ENCODE measurements at places on chromosomes 2 and 18.
A peak's percentile ranks its signal among the peaks of the same experiment; 100 is the strongest.

DNA sequence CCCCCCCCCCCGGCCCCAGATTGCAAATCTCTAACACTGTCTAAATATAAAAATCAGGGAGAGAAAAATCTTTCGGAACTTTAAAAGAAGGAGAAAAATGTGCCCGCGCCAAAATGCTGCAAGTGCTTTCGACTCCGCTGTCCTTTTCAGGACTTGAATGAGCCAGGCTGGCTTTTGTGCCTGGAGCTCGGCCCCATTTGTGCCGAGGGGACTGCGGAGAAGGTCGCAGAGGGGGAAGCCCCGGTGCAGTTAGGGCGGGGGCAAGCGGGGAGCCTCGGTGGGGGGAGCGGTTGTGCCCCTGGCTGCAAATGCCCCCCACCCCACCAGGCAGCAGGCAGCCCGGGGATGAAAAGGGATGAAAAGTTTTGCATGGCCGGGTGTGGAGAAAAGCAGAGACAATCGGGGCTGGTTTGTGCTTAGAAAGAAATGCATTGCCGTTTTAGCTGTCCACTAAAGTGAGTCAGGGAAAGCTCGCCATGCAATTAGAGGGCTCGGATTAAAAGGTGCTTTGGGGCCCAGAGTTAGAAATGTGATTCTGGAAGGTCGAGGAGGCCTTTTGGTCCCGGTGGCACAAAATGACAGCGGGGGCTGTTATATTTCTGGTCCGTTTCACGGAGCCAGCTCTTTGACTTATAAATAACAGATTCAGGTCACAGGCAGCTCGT is 1.6 kb downstream of the INHBB start:
- DNase-seq, result no peak

DNA sequence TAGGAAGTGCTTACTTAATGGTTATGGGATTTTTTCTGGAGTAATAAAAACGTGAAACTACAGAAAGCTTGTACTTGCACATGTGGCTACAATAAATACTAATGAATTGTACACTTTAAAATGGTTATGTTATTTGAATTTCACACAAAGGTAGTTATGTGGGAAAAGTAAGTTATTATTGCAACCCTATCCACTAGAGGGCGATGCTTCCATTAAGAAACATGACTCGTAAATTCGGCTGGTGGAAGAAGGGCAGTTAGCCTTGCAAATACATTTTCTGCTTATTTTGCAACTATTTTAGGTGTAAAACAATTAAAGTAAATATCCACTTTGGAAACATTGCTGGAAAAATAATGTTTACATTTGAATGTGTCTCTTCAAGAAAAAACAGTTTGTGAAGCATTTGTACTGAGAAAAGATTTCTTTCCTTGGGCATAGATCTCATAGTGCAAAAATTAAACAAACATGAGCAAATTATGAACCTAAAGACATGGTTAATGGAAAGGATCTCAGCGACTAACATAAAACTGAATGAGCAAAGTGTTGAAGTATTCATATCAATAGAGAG is 68.1 kb upstream of the CSRNP3 start:
- peak; percentile 14 for DNase-seq

DNA sequence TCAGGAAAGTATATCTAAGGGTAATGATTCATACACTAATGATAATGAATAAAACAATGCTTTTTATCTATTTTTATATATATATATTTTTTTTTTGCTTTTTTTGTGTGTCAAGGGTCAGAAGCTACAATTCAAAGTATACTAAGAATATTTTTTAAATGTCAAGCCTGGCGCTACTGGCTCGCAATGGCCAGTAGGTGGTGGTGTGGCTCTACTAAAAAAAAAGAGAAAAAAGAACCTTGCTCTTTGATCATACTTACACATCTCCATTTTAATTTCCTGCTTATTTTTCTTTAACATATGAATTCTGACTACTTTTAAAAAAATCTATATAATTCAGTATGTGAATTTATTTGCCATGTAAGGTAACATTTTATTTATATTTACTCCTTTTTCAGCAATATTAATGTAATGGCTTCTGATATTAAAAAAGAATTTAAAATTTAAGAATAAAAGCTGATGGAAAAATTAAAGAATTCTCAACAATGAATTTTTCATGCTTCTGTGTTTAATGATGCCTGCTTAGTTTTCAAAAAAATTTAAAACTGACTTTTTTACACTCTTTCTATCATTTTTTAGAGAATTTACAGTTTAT is 232.9 kb downstream of the GULP1 start:
- DNase-seq, result peak; percentile 50

- DNase-seq, result no peak
Measured at GRCh38 chr2:232976176-232976575, 36.9 kb downstream of the NGEF start.

DNA sequence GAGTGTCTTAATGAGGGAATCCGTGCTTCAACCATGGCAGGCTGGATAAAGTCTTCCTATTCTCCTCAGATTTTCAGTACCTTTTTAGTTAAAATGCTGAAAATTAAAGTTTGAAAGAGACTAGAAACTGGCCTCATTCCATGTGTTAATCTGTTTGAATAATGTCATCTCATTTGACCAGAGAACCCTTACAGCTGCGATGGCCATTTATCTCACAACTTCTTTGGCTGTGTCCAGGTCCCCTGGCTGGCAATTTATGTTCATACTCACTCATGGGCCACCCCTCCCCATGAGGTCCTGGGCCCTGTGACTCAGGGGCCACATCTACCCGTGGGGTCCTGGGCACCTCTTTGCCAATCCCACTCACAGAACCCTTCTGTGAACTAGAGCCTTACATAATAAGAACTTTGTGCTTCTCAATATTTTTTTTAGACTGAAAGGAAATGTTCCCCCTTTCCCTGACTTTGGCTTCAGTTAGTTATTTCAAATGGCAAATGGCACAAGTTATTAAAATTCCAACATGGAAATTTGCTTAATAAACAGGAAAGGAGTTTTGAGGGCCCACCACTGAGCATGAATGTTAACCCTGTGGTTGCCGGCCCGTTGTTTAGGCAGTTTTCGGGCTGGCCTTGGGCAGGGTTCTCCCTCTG is 134.6 kb downstream of the UXS1 start:
- DNase-seq, result no peak

DNA sequence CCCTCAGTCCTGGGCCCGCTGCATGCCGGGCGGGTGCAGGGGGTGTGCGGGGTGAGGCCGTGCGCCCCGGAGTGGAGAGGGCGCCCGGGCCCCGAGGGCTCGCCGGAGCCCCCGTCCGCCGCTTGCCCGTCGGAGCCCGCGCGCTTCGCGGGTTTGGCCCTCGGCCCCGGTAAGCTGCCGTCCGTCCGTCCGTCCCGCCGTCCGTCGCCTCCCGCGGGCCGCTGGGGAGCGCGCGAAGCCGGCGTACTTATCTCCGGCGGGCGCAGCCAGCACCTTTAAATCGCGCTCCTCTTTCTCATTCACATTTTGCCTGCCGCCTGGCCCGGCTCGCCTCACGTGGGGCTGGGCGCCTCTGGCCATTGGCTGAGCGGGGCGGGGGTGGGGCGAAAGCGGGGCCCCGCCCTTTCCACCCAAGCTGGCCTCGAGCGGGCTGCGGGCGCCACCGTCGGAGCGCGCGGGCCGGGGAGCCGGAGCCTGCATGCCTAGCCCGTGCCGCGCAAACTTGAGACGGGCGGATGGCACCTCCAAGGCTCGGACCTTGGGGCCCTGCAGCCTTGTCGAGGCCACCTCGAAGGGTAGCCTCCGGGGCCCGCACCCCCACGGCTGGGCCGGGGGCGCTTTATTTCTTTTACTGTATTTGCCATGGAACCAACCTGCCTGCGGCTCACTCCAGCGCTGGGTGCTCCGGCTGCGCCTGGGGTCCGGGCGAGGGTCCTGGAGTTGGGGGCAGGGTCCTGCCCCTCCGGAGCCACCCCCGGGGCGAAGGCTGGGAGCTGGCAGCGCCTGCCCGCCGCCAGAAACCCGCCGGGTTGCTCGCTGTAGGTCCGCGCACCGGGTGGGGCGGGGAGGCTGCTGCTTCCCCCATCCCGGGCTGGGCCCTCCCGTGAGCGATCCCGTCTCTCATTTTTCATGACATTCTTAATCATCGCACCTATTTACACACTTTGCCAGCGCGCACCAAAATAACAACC is at the start of gene GBX2:
GBX2 (minus strand) TSS at position 277 of the 971 bp plus-strand sequence. CDS start 415 bp downstream, outside the sequence.
- DNase-seq, result peak; percentile 41

DNA sequence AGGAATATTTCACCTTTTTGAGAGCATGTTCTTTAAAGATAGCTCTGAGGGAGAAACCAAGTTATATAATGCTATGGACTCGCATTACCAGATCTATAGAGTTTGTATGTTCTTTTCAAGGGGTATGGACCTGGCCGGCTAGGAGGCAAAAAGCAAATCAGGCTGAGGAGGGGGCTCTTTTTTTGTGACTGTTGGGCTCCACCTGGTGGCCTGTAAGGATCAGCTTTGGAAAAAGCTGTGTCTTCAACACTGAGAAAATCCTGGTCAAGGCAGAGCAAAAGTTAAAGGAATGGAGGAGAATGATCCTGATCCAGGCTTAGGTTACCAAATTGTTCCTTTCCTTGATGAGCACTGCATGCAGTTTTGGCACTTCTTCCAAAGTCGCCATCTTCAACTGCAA is 180.5 kb downstream of the DIS3L2 start:
- DNase-seq, result peak; percentile 24

GRCh38 chr2:235587202-235587601 is 93.4 kb downstream of the AGAP1 start:
- no peak for DNase-seq

GRCh38 chr2:181224866-181225265 is 232.3 kb upstream of the ITGA4 start:
- no peak for DNase-seq

DNA sequence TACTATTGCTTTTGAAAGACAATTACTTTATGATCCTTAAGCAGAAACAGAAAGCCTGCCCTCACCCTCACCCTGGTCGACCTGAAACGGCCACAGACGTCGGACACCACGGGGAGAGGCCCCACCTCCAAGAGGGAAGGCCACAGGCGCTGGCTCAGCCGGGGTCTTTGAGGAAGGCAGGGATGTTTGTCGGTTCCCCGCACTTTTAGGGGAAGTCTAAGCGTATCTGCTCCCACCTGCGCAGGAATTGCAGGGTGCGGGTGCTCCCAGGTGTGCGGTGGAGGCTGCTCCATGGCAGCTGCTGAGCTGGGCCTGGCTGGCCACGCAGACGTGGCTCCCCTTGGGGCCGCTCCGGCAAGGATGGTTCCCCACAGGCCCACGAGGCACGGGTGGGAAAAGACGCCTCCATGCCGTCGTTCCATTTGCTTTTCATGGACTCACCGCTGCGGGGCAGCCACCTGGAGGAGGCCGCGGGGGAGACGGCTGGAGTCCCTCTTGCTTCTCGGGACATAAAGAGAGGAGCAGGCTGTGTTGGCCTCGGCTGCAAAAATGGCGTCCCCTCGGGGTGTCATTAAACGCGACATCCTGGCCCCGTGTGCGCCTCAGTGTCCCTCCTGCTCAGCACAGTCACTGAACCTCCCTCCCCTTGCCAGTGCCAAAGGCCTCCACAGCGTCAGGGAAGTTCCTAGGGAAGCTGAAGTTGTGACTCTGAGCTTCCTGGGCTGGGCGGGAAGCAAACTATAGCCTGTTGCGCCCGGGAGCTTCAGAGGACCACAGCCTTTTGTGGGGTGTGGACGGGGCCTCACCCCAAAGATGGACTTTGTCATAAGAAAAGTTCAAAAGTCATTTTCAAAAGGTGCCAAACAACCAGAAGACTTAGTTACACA is 63.4 kb downstream of the NFATC1 start:
- no peak for DNase-seq

- DNase-seq, result peak; percentile 20
Measured at GRCh38 chr2:38013158-38013752, 62.7 kb downstream of the CYP1B1 start.

DNA sequence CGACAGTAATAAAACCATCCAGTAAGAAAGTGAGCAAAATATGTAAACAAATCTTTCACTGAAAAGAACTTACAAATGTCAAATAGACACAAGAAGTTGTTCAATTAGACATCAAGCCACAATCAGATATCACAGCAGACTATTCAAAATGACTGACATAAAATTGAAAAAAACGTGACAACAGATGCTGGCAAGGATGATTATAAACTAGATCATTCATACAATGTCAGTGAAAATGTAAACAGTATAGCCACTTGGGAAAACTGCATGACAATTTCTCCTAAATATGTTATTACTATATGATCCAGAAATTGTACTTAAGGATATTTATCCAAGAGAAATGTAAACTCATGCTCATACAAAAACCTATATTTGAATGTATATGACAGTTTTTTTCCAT is 609.4 kb upstream of the CNTNAP5 start:
- no peak for DNase-seq

- DNase-seq, result peak; percentile 62
Measured at GRCh38 chr2:29443627-29444026, 328.4 kb downstream of the CLIP4 start.

DNA sequence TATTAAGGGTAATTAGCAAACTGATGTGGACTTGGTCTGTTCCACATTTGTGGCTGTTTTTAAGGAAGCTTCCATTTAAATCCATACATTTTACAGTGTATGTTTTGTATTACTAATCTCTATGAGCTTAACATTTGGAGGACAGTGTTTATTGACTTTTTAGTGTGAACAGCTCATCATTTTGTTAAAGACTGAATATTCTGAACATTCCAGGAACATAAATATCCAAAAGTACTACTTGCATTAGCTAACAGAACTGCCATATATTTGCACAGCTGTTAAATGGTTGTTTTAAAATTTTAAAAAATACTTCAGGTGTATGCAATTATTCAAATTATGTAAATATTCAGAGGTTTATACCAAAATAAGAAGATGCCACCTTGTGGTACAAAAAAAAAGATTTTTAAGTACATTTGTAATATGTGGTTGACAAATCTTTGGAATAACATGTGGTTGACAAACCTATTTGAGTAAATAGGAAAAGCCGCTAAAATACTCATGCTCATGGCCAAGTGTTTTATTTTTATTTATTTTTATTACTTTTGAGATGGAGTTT is 439.7 kb upstream of the FANCL start:
- no peak for DNase-seq

DNA sequence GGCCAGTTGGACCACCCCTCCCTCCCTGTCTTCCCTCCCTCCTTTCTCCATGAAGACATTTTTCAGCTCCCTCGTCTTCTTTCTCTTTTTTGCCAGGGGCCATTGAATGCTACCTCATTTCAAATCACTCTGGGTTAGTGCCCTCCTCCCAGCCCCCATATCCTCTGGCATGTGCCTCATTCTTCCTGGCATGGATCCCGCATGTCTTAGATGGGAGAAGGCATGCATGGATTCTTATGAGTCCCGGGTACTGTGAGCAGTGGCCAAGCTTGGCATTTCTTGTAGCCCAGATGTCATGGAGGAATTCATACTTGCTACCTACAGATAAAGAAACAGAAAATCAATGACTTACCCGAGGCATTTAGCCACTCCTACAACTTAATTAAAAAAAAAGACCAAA is 9.0 kb upstream of the HAAO start:
- DNase-seq, result no peak
